Brain microvascular endothelial cell (primary cell): ENCODE measurements at places on chromosomes 1 and 21.
A peak's percentile ranks its signal among the peaks of the same experiment; 100 is the strongest.

DNA sequence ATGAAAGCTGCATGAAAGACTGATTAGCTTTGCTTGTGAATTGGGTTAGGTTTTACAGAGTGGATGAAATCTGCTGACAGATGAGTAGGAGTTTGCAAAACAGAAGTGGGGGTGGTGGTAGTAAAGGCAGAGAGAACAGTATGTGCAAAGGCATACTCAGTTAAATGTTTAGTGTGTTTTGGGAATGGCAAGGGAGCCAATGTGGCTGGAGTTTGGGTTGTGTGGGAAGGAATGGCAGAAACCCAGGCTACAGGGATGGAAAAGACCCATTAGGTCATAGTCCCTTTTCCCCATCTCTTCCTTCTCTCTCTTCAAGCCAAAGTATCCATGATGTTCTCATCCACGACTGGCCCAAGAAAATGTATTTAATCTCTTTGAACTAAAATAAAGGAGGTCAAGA, 362.2 kb upstream of the LYPLAL1 start:
- no peak for DNase-seq

DNA sequence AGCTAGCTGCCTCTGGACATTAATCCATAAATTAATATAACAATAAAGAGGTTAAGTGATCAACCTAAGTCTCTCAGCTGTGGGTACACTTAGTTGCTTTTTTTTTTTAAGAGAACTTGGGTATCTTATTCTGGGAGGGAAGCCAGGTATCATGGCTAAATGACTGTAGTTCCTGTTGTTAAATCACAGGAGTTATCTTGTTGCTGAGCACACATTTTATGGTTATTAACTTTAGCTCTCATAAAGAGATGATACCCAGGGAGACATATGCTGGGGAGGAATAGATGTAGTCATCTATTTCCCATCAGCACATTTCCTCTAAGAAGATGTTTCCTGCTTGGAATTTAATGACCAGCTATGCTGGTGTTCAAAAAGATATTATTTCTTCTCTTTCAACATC, 227.8 kb downstream of the PTGER3 start:
- no peak for DNase-seq

GRCh38 chr1:211783266-211783665, 47.3 kb downstream of the LPGAT1 start:
- no peak for DNase-seq

DNA sequence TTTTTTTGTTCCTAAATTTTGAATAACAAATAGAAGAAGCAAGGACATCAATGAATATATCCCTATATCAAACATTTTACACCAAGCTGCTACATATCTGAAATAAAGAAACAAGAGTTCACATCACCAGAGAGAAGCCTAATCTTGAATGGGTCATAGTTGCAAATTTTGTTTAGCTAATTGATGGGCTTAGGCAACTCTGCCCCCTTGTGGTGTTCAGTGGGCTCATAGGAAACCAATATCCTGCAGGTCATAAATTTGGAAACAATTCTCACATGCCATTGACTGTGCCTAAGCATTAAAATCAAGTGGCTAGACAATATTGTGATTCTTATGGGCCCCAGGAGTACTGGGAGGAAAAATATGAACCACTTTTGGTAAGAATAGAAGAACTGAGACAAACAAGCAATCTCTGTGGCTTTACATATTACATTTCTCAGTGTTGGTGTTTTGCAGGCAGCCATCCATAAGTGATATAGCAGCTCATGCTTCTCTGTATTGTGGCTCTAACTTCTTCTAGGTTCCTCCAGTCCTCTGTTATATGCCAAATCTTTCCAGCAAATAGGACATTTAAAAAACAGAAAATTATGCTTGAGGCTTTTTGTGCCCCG, 1262.8 kb upstream of the PRMT6 start:
- DNase-seq: peak; percentile 39

GRCh38 chr1:234997201-234997895, 131.3 kb downstream of the TOMM20 start:
- peak; percentile 99 for DNase-seq

DNA sequence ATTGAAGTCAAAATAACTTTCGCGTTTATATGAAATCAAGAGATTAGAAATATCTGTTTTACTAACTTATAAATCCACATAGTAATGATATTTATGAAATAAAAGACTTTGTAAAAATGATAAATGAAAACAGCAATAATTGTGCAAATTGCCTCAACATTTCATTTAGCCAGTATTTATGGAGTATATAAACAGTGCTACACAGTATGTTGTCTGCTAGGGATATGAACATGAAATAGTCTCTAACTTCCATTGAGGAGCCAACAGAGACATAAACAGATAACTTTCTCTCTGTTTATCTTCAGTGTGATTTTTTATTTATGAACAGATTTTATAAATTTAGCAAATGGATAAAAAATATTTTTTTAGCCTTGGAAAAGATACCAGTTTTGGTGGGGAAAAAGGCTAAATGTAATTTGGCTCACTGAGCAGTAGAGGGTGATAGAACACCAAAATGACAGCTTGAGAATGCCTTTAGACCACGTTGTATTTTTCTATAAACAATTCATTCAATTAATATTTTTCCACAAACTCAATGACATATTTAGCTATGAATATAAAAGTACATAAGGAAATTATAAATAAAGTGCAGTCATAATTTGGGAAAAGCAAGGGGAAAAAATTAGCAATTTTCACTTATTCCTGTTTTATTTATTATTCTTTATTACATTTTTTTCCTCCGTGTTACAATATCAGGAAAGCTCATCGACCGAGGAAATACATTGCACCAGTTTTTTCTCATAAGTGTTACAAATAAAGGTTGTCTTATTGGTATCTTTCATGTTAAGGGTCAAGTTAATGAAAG, 47.5 kb upstream of the EEIG2 start:
- no peak for DNase-seq

DNA sequence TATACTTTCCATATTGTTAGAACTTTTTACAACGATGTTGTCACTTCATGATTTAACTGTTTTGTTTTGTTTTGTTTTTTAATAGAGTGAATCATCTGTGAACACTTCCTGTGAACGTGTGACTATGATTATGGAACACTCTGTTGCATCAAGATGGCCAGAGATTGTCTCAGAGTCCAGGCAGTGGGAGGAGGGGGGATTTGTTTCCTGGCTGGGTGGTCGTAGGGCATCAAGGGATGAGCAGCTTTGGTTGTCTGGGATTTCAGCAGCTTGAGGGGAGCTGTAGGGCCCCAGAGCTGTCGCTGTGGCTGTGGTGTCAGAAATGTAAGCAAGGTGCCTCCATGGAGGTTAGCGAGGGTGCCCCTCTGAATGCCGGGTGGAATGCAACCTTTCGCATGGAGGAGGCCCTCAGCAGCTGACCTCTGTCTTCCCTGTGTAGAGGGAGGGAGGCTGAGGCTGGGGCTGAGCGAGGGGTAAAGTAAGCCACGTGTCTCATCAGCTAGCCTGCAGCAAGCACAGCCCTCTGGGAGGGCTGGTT, 21.4 kb downstream of the NEK2 start:
- no peak for DNase-seq

DNA sequence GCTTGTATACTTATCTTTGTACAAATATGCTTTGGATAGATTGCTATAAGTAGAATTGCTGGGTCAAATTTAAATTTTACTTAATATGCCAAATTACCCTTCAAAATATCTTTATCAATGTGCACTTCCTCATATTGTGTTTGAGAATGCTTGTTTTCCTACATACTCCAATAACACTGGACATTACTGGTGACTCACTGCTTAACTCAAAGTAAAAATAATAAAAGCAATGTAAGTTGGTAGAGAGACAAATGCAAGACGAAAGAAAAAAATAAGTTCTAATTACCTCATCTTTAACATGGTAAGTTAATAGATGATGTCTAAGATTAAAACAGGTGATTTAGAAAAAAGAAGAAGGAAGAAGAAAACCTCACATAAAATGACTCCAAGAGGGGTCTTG, 7.9 kb upstream of the SH3GLB1 start:
- DNase-seq: no peak

GRCh38 chr1:201639826-201640225, 100.9 kb downstream of the NAV1 start:
- DNase-seq: no peak

GRCh38 chr21:41993744-41994143, 16.4 kb downstream of the ZBTB21 start:
- DNase-seq: peak; percentile 20

- DNase-seq: no peak
These were observed 29.0 kb downstream of the CLIC6 start for GRCh38 chr21:34697826-34698225.

- no peak for DNase-seq
These were observed 15.7 kb downstream of the FHAD1 start for GRCh38 chr1:15262706-15263105.
